ENCODE measurements at places on chromosomes 7 and 10.

DNA sequence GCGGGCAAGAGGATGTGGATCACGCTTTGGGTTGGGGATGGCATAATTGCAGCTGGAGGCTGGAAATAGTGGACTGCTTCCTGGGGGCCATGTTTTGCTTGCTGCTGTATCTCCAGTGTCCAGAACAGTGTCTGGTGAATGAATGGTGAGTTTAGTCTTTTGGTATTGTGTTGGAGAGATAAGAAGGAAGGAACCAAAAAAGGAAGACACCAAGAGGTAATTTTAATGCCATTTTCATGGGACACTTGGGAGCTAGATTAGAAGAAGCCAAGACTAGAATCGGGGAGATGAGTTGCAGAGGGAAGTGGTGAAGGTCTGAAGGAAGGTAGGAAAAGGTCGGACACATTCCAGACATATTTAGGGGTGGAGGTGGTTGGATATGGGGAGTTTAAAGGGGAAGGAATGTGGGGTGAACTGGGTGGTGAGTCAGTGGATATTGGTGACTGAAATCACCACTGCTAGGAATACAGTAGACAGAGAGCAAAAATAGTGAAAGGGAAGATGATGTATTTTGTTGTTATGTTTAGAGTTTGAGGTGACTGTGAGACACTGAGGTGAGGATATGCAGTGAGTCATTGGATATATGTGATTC is 76.7 kb downstream of the CCNY start:
- no peak for DNase-seq

GRCh38 chr7:15709978-15710377 is 23.5 kb upstream of the MEOX2 start:
- no peak for DNase-seq

DNA sequence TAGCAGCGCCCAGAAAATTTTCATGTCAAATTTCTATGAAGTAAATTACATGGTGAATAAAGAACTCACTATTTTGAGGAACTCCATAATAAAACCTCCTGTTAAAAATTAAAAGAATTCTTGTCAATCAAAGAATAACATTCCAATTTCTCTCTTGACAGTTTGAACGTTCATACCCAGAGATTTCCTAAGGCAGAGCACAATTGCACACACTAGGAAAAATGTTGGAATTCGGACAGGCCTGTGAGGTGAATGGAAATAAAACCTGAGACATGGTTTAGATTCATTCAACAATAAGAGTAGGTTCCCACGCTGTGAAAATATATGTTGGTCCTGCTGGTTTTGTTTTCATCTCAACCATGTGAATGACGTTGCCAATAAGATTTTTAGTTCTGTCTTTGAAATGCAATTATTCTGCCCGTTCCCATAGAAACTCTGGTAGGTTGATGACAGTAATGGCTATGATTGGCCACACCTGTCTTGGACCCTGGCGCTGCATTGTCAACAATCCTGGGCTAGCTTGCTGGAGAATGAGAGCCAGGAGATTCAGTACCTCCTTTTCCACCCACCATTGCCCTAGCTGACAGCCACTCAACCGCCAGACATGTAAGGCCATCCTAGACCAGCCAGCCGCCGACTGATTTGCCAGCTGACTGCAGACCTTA is 43.3 kb upstream of the RAPGEF5 start:
- no peak for DNase-seq

DNA sequence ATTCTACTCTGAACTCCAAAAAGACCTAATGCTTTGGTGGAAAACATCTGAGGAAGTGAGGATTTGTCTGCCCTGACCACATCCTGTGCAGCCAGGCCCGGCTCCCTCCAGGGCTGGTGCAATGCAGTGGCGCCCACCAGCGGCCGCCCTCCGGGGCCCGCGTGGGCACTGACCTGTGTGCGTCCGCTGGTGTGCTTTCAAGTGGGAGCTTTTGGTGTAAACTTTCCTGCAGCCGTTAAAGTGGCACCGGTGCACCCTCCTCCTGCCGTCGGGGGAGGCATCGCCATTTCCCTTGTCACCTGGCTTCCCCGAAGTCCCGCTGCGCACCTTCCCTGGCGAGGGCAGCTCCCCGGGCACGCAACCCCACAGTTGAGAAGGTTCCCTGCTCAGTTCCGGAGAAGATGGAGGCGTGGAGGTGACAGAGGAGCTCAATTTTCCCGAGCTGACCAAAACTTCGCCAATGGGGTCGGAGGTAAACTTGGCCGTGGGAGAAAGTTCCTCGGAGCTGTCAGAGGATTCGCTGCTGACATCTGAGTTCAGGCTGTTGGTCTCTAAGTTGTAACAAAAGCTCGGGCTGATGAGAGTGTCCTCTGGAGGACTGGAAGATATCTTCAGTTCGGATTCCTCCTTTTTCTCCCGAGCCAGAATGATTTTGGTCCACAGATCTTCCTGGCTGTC is 3.4 kb downstream of the KLF6 start:
- no peak for DNase-seq

DNA sequence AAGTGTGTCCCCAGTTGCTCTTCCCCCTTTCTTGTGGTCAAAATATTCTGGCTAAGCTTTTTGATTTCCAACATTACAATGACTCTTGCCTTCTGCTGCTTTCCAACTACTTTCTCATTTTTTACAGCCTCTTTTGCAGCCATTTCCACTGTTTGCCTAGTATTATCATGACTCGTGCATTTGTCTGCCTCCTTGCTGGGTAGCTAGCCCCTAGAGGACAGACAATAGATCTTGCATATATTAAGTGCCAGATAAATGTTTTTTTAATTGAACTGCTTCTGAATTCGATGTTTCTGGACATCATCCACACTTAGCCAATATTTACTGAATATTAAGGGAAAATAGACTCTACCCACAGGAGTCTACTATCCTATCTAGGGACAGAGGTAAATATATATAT is 124.5 kb downstream of the POU6F2 start:
- no peak for DNase-seq

- DNase-seq: no peak
Measured at GRCh38 chr7:36455646-36456045, 66.0 kb downstream of the ANLN start.

GRCh38 chr7:48782511-48782910 is 141.8 kb upstream of the CDC14C start:
- no peak for DNase-seq

GRCh38 chr10:127921075-127921752 is 14.3 kb downstream of the PTPRE start:
- DNase-seq: no peak

DNA sequence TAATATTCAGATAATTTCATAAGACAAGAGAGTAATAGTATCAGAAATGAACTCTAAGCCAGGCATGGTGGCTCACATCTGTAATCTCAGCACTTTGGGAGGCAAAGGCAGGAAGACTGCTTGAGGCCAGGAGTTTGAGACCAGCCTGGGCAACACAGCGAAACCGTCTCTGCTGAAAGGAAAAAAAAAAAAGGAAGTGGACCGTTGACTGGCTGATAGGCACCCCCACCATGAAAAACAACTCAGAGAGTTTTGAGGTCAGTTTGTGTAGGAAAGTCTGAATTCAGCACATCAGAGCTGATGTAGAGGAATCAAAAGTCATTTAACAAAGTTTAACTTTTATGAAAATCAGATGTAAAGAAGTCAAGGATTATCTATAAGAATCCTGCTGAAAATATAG is 63.2 kb upstream of the AMPH start:
- DNase-seq: no peak

- DNase-seq: no peak
Measured at GRCh38 chr10:12703126-12703525, 298.4 kb downstream of the CCDC3 start.

DNA sequence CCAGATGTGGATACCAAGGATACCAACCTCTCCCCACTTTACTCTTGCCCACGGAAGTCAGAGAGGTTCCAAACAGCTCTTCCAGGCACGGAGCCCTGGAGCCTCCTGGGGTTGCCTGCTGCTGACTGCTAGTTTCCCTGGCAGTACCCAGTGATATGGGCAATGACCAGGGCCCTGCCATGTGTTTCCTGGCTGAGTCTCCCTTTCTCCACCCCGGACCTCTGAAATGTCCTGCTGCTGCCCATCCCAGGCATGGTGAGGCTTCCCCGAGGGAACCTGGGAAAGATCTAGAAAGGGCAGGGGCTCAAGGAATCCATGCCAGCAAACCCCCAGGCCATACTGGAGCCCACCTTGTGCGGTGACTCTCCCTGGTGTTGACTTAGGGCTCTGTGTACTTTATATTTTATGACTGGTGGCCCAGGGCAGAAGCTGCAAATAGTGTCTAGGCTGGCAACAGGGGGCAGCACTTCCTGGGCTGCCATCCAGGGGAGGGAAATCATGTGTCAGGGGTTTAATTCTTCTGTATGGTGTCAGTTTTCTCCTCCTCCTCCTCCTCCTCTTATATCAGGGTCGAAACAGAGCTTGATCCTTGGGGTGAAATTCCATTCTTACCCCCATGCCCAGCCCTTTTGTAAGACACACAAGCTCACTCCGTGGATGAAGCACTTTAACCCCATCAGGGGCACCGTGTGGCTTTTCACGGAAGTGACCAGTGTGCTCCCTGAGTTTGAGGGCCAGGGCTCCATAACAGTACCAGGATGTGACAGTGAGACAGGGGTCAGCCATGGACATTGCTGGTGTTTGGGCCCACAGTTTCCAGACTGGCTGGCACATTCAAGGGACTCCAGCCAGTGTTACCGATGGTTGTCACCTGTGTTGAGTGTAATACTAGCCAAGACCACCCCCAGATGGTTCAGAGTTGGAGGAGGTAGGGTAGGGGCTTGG is 62.4 kb upstream of the GDF10 start:
- no peak for DNase-seq

DNA sequence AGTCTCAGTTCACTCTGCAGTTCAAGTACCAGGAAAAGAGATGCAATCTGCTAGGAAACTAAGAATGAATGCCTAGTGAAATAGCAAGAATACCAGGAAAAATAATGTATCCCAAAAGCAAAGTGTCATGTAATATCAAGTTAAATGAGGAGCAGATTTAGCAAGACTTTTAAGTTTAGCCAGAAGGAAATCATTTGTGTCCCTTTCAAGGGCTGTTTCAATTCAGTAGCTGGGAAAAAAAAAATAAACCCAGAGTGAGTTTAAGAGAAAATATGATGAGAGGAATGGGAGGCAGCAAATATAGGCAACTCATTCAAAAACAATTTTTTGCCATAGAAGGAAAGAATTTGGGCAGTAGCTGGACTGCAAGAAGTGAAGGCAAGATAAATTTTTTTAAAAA is 135.8 kb downstream of the DGKB start:
- DNase-seq: no peak

- DNase-seq: no peak
Measured at GRCh38 chr7:65744406-65744805, 128.5 kb upstream of the VKORC1L1 start.

DNA sequence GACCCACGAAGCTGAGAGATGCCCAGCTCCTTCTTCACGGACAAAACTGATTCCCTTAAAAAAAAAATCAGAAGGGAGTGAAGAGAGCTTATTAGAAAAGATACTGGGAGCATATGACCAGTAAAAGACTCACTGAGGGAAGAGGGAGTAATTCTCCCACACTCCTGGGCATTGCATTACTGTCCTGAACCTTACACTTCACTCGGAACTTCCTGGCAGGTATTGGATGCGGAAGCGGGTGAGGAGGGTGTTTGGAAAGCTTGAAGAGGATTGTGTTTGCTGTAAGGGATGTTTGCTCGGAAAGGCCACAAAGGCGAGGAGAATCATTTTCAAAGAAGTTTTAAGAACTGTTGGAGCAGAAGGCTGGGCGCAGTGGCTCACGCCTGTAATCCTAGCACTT is 375 bp downstream of the HKDC1 start:
- no peak for DNase-seq
